GOT3 (cell line): ENCODE measurements at places on chromosomes 7 and 10.

DNA sequence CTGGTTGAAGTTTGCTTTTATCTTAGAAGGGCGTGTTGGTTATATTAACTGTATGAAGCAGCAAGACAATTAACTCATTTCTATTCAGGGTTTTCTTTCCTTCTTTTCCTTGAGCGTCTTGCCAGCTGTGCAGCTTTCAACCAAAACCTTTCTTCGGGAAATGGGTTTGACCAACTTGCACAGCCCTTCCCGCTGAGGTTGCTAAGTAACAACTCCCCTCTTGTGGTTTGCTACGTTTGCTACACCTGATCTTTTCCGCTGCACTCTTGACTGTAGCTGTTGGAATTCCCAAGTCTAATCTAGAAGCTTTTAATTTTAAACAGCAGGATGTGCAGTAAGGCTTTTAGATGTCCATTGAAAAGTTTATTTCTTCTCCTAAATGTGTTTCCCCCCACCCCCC is 116.9 kb downstream of the CDCA7L start:
- DNase-seq, result no peak

DNA sequence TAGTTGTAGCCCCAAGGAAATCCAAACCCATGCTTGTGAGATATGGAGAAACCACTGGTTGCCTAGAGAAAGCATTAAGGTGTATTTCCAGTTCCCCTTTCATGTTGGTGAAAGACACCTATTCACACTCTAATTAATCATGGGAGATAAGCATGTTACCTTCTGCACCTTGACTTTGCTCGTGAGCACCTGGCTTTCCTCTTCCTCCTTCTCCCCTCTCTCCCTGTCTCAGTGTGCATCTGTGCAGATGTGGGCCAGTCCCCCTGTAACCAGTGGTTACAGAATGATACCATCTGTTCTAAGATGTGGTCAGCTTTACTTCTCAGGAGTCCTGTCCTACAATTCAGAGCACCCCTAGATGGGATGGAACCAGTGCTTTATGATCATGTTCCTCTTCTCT is 160.6 kb downstream of the LCOR start:
- no peak for DNase-seq

DNA sequence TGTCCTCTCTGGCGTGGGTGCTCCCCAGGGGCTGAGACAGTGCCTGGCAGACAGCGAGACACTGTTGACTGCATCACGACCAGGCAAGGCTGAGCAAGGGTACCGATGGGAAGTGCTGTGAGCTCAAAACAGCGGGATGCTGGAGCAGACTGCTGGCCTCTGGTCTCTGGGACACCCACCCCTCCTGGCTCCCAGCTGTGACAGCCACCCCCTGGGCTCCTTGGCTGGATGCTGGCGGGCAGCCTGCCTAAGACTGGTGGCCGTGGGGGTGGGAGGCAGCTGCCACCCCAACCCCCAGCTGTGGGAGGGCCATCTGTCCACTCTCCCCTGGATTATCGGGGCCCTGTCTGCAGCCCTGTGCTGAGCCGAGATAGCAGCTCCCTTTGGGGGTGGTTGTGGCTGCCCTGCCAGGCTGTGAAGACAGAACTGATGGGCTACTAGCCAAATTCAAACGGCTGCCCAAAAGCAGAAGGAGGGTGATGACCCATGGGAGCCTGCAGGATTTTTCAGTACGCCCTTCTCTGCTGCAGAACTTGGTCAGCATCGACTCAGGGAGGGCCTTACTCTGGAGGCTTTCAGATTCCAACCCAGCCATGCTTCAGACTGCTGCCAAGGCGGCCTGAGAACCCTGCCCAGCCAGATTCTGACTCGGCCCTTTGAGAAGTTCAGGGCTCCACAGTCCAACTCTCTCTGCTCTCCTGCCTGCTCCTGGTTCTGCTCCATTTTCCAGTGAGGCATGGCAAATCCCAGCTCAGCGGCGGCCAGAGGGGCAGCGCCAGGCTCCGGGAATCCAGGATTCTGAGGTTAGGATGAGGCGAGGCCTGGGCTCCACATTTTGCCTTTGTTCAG is 125.3 kb downstream of the NEURL1 start:
- no peak for DNase-seq

DNA sequence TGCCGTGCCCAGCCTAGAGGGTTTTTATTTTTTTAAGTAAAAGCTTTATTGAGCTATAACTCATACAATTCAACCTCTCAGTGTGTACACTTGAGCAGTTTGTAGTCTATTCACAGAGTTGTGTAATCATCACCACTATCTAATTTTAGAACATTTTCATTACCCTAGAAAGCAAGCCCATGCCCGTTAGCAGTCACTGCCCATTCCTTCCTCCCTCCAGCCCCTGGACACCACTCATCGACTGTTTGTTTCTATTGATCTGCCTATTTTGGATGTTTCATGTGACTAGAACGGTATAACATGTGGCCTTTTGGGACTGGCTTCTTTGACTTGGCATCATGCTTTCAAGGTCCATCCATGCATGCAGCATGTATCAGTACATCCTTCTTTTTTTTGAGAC is 25.7 kb upstream of the SEC61A2 start:
- DNase-seq, result no peak
